Brain microvascular endothelial cell (primary cell): ENCODE measurements at places on chromosomes 4 and X.

GRCh38 chr4:144778364-144778763 lies 132.4 kb downstream of the HHIP start:
- DNase-seq: no peak

DNA sequence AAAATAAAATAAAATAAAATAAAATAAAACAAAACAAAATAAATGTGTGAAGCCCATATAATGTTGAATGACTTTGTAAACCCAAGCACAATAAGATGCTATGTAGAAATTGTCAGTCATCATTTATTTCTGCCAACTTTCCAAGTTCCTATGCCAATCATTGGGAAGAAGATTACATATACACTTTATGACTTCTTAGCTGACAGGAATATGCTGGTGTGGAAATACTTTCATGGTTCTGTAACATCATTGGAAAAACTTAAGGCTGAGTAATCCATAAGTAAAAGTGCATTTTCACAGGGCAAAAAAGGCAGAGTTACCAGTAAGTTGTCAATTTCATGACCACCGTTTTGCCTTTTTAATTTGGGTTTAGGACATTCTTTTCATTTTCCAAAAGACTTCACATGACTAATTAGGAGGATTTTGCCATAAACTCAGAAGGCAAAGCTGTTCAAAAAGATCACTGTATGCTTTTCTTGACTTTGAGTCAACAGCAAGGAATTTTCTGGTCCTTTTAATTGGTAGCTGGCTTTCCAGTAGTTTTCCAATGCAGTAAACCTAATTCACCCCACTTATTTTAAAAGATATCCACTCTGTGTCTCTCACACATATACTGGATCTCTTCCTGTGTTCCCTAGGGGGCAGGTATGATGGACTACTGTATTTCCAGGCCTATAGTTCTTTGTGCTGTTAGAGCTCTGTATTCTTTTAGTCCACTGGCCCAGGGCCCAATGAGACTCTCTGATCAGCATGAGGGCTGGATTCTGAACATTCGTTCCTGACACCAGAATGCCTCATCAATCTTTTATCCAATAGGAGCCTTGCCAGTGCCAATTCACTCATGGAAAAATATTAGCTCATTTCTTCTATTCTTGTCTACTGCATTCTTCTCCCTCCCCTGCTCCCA lies 26.2 kb upstream of the SCRG1 start:
- peak; percentile 76 for DNase-seq

- DNase-seq: no peak
Measured at GRCh38 chr4:148790691-148791090, 348.5 kb upstream of the NR3C2 start.

- peak; percentile 37 for DNase-seq
Measured at GRCh38 chrX:72714478-72714916, 391 bp upstream of the PHKA1 start.

GRCh38 chr4:14855719-14856061 lies 146.6 kb upstream of the CPEB2 start:
- DNase-seq: no peak

DNA sequence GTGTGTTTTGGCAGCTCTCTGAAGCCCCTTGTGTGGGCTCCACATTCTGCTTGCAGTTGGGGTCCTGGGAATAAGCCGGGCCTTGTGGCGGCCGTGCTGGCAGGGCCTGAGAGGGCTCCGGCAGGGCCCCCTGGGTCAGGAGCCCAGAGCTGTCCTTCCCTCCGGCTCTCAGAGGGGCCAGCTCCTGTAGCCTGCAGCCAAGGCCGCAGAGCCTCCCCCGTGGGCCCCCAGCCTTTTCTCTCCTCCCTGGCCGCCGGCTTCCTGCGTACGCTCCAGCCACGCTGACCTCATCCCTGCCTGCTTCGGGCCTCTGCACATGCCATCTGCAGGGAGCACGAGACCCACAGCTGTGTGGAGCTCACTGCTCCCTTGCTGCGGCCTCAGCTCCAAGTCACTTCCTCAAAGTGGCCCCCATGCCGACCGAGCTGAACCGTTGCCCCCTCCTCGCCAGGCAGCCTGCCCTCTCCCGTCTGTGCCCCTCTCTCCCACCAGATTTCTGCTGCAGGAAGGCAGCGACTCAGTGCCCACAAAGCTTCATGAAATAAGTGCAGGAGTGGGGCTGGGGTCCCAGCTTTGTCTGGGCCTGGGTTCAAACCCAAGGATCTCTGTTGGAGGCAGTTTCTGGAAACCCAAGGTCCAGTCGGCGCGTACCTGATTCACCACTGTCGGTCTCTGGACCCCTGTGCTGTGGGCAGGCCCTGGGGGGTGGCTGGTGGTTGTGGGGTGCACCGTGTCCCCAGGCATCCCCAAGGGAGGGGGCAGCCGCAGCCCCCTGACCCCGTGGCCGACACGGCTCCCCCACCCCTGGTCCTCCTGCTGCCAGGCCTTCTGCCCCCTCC lies 57.1 kb upstream of the NKX1-1 start:
- DNase-seq: peak; percentile 12

GRCh38 chrX:69178592-69178991 lies 13.3 kb upstream of the PJA1 start:
- DNase-seq: no peak

- no peak for DNase-seq
Measured at GRCh38 chr4:91751961-91752360, 551.8 kb upstream of the GRID2 start.

- peak; percentile 18 for DNase-seq
Measured at GRCh38 chr4:6095023-6095752, 77.0 kb upstream of the C4orf50 start.

DNA sequence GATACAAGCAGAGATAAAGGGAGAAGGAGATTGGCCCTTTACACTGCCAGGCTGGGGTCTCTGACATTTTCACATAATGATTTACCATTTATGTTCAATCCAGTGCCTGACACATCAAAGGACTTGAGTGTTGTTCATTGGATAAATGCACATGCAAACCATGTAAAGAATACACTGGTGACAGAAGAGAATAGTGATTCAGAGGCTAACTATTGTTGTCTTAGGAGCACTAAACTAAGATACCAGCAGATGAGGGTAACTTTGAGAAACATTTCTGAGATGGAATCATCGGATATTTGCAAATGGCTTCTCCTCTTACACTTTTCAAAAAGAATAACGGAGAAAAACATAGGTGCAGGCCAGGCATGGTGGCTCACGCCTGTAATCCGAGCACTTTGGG lies 67.3 kb upstream of the HHIP start:
- peak; percentile 57 for DNase-seq

- no peak for DNase-seq
Measured at GRCh38 chrX:119648421-119648775, 42.2 kb upstream of the NKRF start.

- peak; percentile 4 for DNase-seq
Measured at GRCh38 chr4:185470501-185471195, 885 bp downstream of the CCDC110 start.

DNA sequence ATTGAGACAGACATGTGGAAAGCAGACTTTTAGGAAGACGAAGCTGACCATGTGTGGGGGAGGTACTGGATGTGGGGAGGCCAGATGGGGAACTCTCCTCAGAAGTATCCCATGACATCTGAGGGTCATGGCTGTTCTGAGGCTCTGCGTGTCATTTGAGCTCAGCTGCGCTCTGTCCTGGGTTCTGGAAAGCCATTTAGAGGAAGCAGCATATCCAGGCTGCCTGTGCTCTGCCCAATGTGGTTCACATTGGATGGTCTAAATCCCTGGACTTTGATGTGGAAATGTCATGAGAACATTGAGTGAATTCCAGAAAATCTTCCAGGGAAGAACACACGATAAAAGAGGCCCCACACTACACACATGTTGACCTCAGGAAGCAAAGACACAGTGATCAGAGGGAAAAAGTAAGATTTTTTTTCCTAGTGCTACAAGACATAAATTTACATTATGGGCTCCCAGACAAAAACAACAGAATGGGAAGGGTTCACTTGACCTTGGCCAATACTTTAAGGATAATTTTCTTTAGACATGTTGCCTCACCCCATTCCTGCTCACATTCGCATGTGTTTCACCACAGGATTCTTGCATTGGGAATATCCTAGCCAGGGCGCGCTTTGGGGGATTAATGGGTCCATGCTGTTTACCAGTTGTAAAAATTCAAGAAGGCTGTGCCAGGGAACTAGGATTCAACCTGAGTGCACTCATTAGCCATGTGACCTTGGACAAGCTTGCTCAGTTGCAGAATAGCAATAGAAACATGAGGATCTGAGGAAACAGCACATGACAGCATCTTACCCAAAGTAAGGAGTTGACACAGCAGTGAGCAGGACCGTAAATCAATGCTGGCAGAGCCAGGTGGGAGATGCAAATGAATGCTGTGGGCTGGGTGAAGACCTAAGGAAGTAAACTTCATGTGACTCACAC lies 73.2 kb upstream of the C1QTNF7 start:
- no peak for DNase-seq

GRCh38 chrX:131675596-131676194 lies 131.8 kb downstream of the OR13H1 start:
- DNase-seq: peak; percentile 16

DNA sequence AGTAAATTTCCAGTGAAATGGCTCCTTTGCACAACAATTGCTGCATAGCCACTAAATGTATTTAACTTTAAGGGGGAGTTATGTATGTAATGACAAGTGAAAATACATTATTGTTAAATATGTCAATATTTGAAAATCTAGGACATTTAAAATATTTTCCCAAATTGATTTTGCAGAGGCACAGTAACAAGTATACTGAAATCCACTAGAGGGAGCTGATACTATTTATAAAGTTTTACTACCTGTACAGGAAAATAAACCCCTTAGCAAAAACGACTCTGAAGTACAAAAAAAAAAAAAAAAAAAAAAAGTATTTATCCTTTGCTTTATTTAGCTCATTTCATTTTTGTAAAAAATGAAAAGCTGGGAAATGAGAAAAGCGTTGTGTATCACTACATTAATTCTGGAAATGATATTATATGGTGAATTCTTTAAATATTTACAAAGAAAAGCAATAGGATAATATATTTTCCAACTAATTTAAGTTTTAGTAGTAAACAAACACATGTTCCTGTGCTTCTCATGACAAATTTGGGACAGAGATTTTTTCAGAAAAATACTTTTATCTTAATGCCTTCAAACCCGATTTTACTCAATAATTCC lies 727.7 kb downstream of the DMD start:
- no peak for DNase-seq

DNA sequence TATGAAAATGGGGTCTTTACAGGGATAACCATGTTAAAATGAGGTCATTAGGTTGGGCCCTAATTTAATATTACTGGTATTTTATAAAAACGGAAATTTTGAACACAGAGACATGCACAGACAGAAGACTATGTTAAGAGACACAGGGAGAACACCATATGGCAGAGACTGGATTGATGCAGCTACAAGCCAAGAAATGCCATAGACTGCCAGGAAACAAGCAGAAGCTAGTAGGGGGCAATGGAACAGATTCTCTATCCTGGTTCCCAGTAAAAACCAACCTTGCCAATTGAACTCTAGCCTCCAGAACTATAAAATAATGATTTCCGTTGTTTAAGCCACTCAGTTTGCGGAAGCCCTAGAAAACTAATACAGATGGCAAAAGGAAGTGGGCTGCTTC lies 6.6 kb upstream of the GUF1 start:
- no peak for DNase-seq

DNA sequence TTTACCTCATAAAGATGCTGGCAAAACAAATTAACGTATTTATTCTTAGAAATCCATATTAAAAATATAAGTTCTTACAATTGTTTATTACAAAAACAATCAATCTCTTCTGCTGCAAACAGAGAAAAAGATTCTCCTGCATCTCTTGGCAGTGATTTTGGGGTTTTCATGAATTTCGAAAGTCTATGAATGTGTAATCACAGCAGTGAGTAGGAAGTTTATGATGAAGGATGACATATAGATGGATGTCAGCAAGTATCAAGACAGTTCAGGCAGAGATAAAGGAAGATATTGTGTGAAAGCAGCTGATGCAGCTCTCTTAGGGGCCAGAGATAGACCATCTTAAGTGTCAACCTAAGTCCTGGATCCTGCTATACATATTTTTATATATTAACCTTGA lies 196.9 kb upstream of the BANK1 start:
- no peak for DNase-seq

GRCh38 chr4:16387448-16387847 lies 161.2 kb upstream of the TAPT1 start:
- no peak for DNase-seq

DNA sequence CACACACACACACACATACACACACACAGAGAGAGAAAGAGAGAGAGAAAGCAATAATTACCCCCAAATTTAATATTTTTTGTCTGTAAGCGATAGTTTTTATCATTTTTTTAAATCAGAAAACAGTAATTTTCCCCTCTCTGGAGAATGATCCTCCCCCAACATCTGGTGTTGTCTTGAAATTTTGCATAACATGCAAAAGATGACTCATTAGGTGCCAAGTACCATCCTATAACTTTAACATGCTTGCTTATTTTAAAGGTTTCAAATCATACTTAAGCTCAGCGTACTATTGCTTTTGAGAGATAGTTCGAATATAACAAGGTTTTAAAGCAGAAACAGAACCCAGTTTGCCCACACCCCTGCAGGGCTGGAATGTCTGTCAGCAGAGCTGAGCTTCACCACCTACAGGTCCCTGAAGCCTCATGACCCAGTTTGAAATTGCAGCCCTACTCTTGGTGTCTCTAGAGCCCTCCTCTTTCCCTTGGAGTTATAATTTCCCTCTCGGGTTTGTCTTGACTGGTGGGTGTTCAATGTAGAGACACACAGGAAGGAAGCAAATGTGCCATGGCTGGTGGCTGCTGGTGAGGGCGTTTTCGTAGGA lies 175.0 kb upstream of the HS3ST1 start:
- no peak for DNase-seq

DNA sequence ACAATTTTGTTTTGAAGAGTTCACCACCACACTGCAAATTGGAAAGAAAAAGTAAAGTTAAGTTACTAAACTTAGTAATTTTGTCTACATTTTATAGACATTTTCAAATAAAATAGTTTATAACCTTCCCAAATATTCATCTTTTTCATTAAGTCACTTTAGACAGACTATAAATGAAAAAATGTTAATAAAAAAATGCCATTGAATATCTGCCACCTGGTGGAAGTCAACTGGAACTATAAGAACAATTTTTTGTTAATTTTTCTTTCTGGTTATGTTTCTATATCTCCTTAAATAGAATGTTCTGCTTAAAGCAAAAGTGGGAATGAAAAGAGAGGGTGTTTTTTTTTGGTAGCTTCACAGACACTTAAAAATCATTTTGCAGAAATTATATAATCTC lies 534.4 kb upstream of the PCDH10 start:
- DNase-seq: no peak

GRCh38 chr4:119707336-119707735 lies 78.7 kb upstream of the PDE5A start:
- no peak for DNase-seq

GRCh38 chr4:82889287-82889686 lies 1.7 kb downstream of the SEC31A start:
- no peak for DNase-seq

DNA sequence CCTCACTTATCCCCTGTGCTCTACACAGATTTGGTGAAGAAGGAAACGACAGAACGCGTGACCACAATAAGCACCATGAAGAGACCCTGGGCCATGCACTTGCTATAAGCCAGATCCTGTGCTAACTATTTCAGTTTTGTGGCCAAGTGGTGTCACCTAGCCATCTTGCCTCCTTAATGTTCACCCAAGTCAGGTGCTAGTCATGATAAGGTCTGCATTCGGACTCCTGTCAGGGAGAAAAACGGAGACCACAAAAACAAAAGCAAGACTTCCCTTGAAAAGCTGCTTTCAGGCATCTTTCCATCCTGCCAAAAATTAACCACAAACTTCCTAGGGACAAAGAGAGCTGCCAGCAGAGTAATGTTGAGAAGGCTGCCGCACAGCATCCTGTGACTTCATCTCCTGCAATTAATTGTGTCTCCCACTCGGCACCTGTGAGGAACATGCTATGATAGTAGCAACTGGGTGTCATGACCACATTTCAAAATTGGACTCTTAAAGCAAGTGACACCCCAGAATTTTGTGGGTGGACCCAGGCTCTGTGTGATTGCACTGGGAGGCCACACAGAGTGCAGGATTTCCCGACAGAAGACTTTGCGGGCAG lies 8.8 kb upstream of the IDS start:
- no peak for DNase-seq
